ENCODE measurements at places on chromosomes 7 and 10.

DNA sequence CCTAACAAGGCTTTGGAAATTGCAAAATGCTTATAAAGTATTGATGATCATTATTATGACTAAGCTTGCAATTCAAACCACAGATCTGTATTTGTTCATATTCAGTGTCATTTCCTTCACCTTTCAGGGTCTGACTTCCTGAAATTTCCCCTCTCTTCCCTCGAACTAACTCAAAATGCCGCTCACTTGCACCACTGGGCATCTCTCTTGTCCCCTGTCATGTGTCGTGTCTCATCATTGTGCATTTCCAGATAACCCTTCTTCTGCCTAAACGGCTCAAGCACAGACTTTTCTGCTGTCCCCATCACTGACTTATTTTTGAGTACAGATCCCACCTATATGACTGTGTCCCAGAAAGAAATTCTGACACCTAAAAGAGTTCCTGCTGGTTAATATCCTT lies 41.0 kb upstream of the CELF2 start:
- DNase-seq: no peak

- no peak for DNase-seq
These were observed 18.9 kb upstream of the DNAJC1 start for GRCh38 chr10:22022257-22023032.

GRCh38 chr7:84914598-84914997 lies 272.3 kb downstream of the SEMA3D start:
- DNase-seq: no peak

- no peak for DNase-seq
These were observed 873.7 kb downstream of the NXPH1 start for GRCh38 chr7:9307131-9307530.

DNA sequence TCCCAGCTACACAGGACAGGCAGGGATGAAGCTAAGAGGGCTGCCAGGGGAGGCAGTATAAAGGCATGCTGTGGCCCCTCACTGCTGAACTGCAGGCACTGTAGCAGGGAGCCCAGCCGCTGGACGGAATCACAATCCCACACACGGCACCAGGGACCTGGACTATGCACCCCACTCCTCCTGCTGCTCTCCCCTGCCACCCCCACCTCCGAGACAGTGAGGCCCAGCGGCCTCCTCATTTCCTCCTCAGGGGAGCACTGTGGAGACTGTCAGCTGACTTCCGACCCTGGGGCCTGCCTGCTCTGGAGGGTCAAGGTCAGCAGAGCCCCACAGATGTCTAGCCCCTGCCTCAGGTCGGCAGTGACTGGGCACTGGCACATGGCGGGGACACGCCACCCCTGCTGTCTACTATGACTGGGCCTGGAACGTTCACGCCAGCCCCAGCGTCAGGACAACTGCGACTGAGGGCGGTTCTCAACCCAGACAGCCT lies 92.7 kb downstream of the FAM53B start:
- no peak for DNase-seq

DNA sequence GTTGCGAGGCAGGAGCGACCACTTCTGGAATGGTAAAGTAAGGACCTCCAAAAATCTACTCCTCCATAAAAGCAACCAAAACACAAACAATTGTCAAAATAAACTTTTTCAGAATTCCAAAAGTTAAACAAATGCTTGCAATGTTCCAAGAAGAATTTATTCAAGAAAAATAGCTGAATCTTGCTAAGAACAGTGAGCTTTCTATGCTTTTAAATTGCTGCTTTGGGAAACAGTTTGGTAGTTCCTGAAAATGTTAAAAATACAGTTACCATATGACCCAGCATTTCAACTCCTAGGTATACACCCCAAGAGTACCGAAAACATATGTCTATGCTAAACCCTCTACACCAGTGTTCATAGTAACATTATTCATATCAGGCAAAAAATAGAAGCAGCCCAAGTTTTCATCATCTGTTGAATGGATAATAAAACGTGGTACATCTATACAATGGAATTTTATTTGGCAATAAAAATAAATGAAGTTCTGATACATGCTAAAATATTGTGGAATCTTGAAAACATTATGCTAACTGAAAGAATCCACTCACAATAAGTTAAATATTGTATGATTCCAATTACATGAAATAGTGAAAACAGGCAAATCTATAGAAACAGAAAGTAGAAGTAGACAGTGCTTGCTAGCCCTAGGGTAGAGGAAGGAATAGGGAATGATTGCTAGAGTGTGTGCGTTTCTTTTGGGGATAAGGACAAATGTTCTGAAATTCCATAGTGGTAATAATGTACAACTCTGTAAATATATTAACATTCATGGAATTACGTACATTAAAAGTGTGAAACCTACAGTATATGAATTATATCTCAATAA lies 57.0 kb downstream of the LRRN3 start:
- no peak for DNase-seq

GRCh38 chr7:81767926-81768325 lies 1.9 kb downstream of the HGF start:
- DNase-seq: no peak

DNA sequence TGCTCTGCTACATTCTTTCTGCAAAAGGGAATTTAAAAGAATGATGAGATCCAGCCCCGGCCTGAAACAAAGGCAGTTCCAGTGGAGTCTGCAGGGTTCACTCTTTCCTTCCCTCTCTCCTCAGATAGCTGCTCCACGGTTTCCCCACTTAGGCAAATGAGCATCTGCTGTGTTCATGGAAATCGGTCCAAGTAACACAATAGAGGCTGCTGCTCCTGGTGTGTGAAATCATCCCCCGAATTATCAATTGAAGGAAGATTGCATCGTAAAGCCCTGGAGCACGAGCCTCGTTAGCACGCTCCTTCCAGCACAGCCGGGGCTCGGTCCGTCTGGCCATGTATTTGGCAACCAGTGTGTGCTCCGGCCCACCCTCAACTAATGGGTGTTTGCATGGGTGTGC lies 108.3 kb upstream of the DPP6 start:
- DNase-seq: no peak

GRCh38 chr7:122299624-122300210 lies 4.8 kb downstream of the FEZF1 start:
- no peak for DNase-seq

DNA sequence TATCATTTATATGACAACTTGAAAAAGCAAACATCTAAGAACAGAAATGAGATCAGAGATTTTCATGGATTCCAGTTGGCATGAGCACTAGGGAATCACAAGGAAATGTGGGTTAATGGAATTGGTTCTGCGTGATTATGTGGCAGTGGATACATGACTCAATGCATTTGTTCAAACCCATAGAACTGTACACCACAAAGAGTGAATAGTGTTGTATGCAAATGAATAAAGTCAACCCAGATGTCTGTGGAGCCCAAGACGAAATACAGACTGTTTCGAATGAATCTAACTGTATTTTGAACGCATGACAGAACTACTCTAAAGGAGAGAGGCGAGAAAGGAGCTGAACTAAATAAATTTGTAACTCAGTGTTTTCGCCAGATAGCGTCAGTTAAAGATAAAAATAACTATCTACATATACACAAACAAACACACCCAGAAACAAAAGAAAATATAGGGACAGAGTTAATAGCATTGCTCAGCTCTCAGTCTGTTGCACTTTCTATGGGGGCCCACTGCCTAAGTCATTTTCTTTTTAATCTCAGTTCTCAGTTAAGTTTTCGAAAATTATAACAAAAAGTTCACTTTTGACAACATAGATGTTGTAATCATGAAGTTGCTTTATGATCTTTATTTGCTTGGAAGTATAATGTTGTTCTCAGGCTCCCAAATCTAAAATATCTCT lies 636.7 kb upstream of the SEMA3D start:
- no peak for DNase-seq

DNA sequence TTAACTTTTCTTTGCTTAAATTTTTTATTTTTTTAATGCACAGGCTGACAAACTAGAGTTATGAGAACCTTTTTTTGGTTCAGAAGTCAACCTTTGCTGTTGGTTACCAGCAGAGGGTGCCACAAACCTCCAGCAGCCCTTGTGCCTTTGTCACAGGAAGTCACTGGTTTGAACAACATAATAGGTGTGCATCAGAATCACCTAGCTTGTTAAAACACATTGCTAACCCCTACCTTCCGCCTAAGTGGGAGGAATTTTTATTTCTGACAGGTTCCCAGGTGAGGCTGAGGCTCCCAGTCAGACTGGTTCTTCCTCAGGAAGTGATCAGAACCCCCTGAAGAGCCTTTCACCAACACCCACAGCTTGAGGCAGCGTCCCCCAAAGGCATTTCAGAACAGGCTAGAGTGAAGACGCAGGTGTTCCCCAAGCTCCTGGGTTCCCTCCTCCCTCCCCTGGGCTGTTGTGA lies 22.6 kb upstream of the VDAC2 start:
- DNase-seq: peak; percentile 55

GRCh38 chr10:78770167-78771090 lies 298.3 kb upstream of the ZMIZ1 start:
- DNase-seq: no peak

DNA sequence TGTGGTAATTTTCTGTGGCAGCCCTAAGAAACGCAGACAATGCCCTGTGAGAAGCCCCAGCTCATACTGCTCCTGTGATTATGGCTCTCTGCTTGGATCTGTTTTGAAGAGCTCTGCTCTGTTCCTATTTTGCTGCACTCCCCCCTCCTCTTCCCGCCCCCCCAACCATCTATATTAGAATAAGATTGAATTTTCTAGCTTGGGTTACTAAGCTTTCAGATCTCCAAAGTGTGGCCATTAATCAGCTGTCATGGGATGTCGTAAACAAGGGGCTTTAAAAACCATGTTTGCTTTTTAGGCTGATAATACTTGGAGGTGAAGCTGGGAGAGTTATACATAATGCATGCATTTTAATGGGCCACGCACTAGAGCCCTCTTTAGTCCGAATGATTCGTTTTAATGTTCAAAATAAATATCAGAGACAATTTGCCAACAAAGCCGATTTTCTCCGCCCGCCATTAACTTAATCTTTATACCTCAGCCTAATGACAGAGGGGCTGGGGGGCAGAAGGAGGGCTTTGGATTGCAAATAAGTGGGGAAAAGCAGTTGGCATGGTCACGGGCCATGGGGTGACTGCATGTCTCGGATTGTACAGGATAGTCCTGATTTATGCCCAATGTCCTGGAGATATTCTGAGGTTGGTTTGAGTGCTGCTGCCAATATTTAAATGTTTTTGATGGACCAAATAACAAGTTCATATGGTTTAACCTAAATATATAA lies 165.5 kb downstream of the RPS24 start:
- DNase-seq: no peak

GRCh38 chr7:159197066-159197975 lies 52.7 kb upstream of the VIPR2 start:
- no peak for DNase-seq

GRCh38 chr7:39650676-39651075 lies 27.3 kb downstream of the RALA start:
- no peak for DNase-seq

- no peak for DNase-seq
These were observed 2.4 kb downstream of the SPOCK2 start for GRCh38 chr10:72085864-72086465.

GRCh38 chr7:68247571-68247970 lies 1250.9 kb downstream of the TYW1 start:
- DNase-seq: no peak

GRCh38 chr7:28551331-28551730 lies 139.0 kb downstream of the CREB5 start:
- DNase-seq: no peak

GRCh38 chr10:24698270-24698669 lies 25.4 kb downstream of the ARHGAP21 start:
- no peak for DNase-seq

- DNase-seq: no peak
These were observed 55.6 kb upstream of the PNLIP start for GRCh38 chr10:116490028-116490662.

DNA sequence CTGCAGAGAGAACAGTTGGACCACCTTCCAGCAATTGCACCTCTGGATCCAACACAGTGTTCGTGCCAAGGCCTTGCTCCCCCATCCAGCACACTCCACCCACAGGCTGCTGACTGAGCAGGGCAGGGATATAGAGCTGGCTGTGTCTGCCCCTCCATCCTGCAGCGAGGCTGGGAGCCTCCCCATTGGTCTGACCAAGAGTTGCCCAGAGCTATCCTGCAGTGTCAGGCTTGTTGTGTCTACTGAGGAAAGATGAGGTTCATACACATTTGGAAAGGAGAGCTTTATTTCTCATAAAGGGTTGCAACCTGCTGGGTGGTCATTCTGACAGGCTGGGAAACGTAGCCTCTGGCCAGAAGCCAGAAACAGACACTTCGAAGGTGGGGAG lies 27.1 kb downstream of the PRF1 start:
- no peak for DNase-seq

- DNase-seq: no peak
These were observed 1081.5 kb upstream of the C7orf33 start for GRCh38 chr7:147509035-147509501.

- no peak for DNase-seq
These were observed 134.6 kb downstream of the LHPP start for GRCh38 chr10:124596116-124596785.

DNA sequence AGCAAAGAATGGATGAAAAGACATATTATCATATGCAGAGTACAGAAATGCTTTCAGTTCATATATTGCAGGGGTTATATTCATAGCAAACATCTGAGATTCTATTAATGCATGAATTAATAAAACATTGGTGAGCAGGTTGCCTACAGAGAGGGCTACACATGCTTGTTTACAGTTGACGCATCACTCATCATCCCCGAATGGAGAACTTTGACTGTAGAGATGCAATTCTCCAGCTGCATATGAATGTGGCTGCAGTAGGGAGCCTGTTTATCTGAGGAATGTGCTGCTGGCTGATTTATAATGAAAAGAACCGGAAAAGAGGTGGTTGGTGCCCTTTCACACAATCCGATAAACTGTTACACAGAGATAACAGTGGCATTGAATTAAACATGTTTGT lies 116.5 kb downstream of the GRM3 start:
- no peak for DNase-seq

GRCh38 chr7:79320741-79321473 lies 132.6 kb downstream of the MAGI2 start:
- no peak for DNase-seq

DNA sequence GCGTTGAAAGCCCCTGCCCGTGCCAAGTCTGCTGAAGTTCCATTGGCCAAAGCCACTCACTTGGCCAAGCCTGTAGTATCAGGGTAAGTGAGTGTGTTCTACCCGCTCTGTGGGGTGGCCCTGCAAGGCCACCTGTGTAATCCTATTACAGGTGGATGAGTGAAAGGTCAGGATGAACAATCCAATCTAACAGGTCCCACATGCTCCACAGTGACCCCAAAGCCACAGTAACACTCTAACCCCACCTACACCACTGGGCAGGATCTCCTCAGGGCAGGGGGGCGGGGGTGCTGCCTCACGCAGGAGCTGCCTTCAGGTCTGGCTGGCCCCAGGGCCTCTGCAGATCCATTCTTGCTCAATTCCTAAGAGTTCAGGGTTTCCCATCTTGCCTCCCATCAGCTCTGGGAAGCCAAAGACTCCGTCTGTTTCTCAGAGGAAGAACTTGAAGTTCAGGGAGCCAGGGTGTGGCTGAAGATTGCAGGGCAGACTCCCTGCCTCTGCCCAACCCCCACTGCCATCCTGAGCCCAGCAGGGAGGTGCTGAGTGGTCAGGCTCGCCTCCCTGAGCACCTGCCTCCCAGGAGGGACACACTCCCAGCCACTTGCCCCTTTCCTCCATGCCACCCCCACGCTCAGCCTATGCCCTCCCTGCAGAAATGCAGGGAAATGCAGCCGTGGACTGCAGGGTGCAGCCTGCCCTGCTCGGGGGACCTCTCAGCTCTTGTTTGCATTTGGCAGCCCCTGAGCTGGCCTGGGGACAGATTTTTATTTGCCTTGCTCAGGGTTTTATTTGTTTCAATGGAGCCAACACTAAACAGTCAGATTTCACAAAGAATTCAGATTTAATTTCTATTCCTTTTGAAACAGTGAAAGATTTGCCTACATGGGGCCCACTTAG lies 9.8 kb upstream of the COMTD1 start:
- DNase-seq: no peak
